ENCODE measurements at places on chromosomes 6 and 20.

DNA sequence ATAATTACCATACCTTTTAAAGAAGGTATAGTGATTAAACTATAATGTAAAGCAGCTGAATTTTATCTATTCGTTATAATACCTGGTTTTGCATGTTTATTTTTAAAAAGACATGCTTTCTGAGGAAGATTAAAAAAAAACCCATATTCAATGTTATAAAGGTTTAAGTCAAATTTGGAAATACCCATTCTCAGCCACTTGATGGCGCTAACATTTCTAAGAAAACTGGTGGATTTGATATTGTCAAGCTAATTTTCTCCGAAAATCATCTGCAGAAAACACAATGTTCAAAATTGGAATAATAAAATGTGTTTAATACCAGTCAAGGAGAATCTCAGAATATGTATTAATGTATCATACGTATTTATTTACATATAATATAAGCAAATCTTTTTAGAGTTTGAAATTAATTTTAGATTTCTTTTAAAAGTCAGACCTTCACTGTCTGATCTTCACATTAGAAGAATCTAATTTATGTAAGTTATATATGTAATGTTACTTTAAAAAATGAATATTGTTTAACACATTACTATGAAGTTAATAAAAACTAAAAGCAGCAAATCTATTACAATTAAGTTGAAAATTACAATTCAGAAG lies 35.0 kb downstream of the SHPRH start:
- no peak for DNase-seq

- no peak for DNase-seq
These were observed 26.4 kb upstream of the ANKRD60 start for GRCh38 chr20:58254890-58255289.

- no peak for DNase-seq
These were observed 3.6 kb downstream of the GRM4 start for GRCh38 chr6:34142061-34142998.

- no peak for DNase-seq
These were observed 49.8 kb downstream of the TPD52L1 start for GRCh38 chr6:125203395-125203794.
